ENCODE measurements at places on chromosomes 6 and 20.

- H3K4me3 ChIP-seq, result no peak overlapping the region
- H3K27me3 ChIP-seq, result no peaks in the 10 kb centered on the region
- H3K4me1 ChIP-seq, result no peaks in the 10 kb centered on the region
- no peak overlapping the region for H3K27ac ChIP-seq
- H3K36me3 ChIP-seq, result no peaks in the 10 kb centered on the region
- no peak for DNase-seq
These were observed 6.8 kb downstream of the THEMIS start for GRCh38 chr6:127894051-127894450.

GRCh38 chr6:149160943-149161342, 156.6 kb upstream of the TAB2 start:
- no peaks in the 10 kb centered on the region for H3K4me1 ChIP-seq
- H3K36me3 ChIP-seq, result no peaks in the 10 kb centered on the region
- H3K4me3 ChIP-seq, result no peak overlapping the region
- DNase-seq, result no peak
- H3K27ac ChIP-seq, result no peak overlapping the region

- no peaks in the 10 kb centered on the region for H3K27me3 ChIP-seq
- H3K27ac ChIP-seq, result no peak overlapping the region
- DNase-seq, result no peak
- H3K36me3 ChIP-seq, result no peaks in the 10 kb centered on the region
- H3K4me1 ChIP-seq, result no peaks in the 10 kb centered on the region
- no peak overlapping the region for H3K4me3 ChIP-seq
These were observed 491.4 kb upstream of the POU3F2 start for GRCh38 chr6:98343004-98343403.

DNA sequence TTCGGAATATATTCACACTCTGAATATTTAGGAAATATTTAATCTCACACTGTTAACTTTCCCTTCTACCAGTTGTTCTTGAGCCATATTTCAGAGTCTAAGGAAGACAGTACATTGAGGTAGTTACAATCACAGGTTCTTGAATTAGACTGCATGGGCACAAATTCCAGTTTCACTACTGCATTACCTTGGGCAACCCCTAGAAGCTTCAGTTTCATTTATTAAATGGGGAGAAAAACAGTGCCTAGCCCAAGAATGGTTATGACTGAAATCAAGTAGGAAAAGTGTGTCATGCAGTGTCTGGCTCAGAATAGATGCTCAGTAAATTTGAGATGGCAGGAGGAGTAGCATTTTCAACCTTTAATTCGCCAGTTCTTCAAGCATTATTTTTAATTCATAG, 124.5 kb upstream of the SAMD5 start:
- H3K4me1 ChIP-seq, result no peaks in the 10 kb centered on the region
- no peaks in the 10 kb centered on the region for H3K27me3 ChIP-seq
- H3K36me3 ChIP-seq, result peaks cover 7% of the 10 kb centered on the region

- H3K36me3 ChIP-seq, result no peaks in the 10 kb centered on the region
- no peak overlapping the region for H3K4me3 ChIP-seq
- no peaks in the 10 kb centered on the region for H3K4me1 ChIP-seq
- no peaks in the 10 kb centered on the region for H3K27me3 ChIP-seq
These were observed 38.7 kb upstream of the TFAP2A start for GRCh38 chr6:10453596-10453995.

DNA sequence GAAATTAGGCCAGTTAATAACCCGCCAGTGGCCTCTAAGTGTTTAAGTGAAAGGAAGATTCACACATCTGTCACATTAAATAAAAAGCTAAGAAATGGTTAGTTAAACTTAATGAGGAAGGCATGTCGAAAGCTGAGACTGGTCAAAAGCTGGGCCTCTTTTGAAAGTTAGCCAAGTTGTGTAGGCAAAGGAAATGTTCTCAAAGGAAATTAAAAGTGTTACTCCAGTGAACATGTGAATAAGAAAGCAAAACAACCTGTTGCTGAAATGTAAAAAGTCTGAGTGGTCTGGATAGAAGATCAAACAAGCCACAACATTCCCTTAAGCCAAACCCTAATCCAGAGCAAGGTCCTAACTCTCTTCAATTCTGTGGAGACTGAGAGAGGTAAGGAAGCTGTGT, 10.9 kb upstream of the MTRF1L start:
- no peak for DNase-seq
- no peaks in the 10 kb centered on the region for H3K36me3 ChIP-seq
- H3K27ac ChIP-seq, result no peak overlapping the region
- H3K27me3 ChIP-seq, result no peaks in the 10 kb centered on the region
- H3K4me1 ChIP-seq, result no peaks in the 10 kb centered on the region
- H3K4me3 ChIP-seq, result no peak overlapping the region

DNA sequence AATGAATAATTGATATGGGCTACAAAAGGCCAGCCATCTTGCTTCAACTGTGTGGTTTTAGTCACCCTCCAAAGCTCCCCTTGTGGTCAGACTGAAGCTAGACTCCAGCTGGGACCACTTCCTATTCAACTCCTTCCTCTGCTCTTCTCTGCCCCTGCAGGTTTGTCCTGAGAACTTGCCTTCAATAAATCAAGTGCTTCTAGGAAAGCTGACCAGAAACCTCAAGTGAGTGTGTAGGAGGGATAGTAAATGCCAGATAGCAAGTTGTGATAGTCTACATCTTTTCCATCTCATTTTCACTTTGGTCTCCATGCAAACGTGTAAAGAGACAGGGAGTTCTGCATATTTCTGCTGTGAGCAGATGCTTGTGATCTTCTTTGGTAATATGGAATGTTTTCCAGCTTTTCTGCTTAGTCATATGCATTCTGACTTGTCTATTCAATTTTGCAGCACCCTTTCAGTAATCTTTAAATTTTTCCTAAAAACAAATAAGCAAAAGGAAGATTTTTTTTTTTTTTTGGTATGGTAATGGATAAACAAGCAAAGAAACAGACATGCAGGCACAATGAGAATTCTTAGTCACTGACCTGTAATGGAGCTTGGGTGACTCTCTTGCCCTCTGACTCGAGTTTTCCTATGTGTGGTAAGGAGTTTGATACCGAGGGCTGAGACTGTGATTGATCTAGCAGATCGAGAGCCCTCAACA, 201.3 kb upstream of the BTBD3 start:
- no peak for DNase-seq
- H3K27ac ChIP-seq, result no peak overlapping the region
- no peak overlapping the region for H3K4me3 ChIP-seq

All from esophagus muscularis mucosa (tissue), 4 donors.